ENCODE measurements at places on chromosomes 1 and 21.

DNA sequence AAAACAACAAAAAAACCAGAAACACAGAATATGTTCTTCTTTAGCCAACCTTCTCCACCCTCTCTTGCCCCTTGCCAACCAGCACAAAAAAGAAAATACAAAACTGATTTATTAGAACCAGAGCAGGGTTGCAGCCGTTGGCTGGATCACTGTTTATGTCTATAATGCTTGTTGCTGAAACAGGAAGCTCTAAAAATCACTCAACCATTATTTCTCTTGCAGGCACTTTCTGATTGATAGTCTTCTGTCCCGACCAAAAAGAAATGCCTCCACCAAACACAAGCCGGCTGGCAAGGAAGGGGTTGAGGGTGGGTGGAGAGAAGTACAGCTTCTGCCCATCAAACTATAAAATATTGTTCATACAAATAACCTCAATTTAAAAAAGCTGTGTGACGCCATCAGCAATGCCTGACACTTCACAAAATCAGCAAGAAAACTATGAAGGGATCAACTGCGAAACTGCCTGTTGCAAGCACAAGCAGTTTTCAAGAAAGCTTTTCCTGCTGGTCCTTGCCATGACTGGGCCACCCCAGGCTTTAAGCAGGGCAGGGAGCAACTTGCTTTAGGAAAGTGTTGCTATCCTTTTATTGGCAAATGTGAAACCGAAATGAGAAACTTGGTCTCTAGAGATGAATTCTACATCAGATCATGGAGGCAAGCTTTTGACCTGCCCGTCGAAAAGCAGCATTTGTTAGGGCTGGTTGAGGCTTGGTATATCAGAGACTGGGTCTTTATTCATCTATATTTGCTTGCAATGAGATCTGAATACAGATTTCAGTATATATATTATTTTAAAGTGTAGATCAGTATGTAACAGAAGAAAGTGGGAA is 174.2 kb downstream of the RUNX1 start:
- no peak for DNase-seq

DNA sequence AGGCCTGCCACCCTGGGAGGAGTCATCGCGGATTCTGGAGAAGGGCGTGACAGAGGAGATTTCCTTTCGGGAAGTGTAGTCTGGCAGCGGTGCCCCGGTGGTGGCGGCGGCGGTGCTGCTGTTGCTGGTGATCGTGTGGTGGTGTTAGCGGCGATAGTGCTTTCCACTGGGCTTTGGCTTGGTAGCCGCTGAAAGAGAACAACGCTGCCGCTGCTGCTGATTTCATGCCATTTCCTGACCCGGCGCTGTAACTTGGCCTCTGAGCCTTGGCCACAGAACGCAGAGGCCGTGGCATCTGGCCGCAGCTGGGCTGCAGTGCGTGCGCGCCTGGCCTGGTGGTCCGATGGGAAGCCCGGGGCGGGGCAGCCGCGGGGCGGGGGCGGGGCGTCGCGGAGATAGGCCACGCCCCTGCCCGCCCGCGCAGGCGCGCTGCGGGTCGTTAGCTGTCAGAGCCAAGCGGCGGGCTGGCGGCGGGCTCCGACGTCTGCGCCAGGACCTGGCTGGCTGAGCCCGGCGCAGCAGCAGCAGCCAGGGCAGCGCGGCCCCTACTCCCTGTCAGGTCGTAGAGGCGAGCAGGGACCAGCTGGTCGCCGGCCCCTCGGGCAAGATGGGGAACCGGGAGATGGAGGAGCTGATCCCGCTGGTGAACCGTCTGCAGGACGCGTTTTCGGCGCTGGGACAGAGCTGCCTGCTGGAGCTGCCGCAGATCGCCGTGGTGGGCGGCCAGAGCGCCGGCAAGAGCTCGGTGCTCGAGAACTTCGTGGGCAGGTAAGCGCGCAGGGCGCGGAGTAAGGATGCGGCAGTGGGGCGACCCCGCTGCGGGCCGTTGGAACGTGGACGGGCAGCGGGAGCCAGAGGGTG is at the start of gene DNM3:
DNM3 (plus strand) TSS at position 449 of the 861 bp plus-strand sequence; CDS start at position 608, 159 bp downstream.
- DNase-seq: peak; percentile 74

- no peak for DNase-seq
Measured at GRCh38 chr1:9910076-9910422, at the start of gene CTNNBIP1. Gene CTNNBIP1, minus strand, starts transcription at chr1:9910269. Its CDS starts 38,205 bp downstream, at chr1:9872064.

- DNase-seq: no peak
Measured at GRCh38 chr1:152902636-152903035, 5.7 kb upstream of the IVL start.

DNA sequence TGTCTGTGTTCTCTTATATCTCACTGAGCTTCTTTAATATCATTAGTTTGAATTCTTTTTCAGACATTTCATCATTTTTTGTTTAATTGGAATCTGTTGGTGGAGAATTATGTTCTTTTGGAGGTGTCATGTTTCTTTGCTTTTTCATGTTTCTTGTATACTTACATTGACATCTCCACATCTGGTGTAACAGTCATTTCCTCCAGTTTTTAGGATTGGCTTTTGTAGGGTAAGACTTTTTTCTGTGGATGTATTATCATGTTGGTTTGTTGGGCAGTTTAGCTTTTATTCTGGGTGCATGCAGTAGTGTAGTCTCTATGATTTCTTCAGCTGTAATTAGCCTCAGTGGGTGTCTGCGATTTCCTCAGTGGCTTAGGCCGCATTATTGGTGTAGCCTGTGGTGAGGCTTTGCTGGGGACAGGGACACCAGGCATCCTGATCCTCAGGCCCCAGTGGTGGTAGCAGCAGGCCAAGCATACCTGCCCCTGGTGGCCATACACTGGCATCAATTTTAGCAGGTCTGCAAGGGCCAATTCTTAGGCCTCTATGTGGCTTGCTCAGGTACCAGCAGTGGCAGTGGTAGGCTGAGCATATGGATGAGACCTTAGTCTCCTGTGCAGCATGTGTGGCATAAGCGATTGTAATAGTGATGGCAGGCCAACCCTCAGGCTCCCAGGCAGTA is 77.6 kb upstream of the SAMD13 start:
- no peak for DNase-seq

DNA sequence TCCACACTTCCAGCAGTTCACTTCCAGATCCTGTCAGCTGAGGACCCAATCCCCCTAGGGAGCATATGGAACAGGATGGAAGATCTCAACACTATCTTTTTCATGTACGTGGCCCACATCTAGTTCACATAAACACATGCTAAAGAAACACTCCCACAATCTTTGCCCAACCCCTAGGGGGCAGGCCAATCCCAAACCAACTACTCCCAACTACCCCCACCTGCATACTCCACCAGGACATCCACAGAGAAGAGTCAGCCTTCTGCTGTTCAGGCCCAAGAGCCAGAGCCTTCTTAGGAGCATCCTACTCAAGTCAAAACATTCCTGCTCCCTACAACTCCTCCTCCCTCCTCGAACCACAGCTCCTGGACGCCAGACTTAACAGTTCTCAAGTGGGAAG is 5.6 kb upstream of the SLC5A9 start:
- no peak for DNase-seq

DNA sequence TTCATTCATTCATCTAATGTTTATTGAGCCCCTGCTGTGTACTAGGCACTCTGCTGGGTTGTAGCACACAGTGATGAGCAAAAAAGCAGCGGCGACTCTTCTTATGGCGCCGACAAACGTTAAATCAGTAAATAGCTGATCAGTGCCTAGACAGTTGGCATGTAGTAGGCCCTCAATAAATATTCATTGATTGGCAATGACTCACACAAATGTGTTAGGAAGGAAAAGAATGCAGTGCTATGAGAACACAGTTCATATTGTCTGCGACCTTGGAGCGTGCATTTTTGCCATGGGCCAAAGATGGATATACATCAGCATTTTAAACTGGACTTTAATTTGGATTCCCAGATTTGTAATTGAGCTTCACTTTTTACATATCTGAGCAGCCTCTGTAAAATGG is 52.0 kb downstream of the PRDM2 start:
- DNase-seq: no peak

GRCh38 chr1:150511551-150511950 is 3.6 kb downstream of the ECM1 start:
- DNase-seq: no peak

- no peak for DNase-seq
Measured at GRCh38 chr1:24586970-24587820, 31.3 kb downstream of the NCMAP start.

GRCh38 chr21:40099809-40100208 is 232.6 kb downstream of the PCP4 start:
- DNase-seq: no peak

GRCh38 chr1:11952455-11953109 is 18.1 kb downstream of the PLOD1 start:
- DNase-seq: no peak

GRCh38 chr1:89911191-89911991 is 83.5 kb upstream of the ZNF326 start:
- DNase-seq: no peak

All from stimulated activated CD8-positive, alpha-beta memory T cell treated with anti-CD3 and anti-CD28 coated beads, Interleukin-15, amount 100 ng/mL, for 48 hours (primary cell).